ENCODE measurements at places on chromosomes 1 and 21.

GRCh38 chr1:110680036-110680735 is 5.4 kb upstream of the KCNA3 start:
- DNase-seq: no peak

- peak; percentile 80 for DNase-seq
Measured at GRCh38 chr1:84379138-84379916, 19.0 kb upstream of the DNASE2B start.

- DNase-seq: no peak
Measured at GRCh38 chr1:221753828-221754188, 11.9 kb upstream of the DUSP10 start.

GRCh38 chr1:100896481-100896982 is 642 bp downstream of the SLC30A7 start:
- DNase-seq: peak; percentile 64

GRCh38 chr1:25520446-25521061 is 22.9 kb upstream of the LDLRAP1 start:
- DNase-seq: peak; percentile 67

DNA sequence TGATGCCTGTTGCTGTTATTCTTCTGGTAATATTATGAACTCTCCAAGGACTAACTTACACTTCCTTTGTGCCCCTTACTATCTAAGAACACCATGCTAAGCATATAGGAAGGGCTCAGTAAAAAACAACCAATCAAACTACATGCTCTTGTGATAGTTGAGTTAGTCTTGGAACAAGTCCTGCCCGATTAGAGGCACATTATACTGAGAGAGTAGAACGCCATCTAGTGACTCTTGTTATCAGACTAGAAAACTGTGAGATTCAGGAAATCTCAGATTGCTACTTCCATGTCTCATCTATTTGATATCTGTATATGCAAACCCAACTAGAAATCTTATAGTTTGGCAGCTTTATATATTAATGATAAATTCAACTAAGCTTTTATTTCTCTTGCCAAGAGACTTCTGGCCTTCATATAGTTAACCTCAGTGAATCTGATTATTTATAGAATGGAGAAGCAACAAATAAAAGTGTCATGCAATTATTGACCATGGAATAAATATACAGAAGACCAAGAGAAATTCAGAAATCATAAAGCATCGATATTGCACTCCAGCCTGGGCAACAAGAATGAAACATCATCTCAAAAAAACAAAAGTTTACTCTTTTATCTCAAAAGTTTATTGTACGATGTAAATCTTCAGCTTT is 7.8 kb upstream of the SRRM1 start:
- peak; percentile 77 for DNase-seq

DNA sequence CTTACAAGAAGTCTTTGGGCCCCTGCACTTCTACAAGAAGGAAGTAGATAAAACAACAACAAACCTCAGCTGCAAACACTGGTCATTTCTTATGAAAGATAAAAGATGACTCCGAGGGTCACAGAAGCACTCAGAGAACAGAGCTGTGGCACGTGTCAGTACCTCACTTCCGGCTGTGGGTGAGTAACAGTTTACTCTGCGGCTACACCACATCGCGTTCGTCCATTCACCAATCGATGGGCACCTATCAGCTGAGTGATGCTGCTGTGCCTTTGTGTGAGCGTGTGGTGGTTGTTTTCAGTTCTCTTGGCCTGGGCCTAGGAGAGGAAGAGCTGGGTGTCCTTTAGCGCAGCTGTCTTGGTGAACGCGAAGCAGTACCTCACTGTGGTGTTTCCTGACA is 49.9 kb downstream of the COL6A1 start:
- DNase-seq: no peak

GRCh38 chr21:41201385-41201784 is 33.4 kb downstream of the BACE2 start:
- DNase-seq: no peak

- peak; percentile 97 for DNase-seq
Measured at GRCh38 chr1:59565611-59566410, 248.9 kb upstream of the HOOK1 start.

GRCh38 chr1:150080784-150081183 is 13.2 kb downstream of the VPS45 start:
- no peak for DNase-seq

GRCh38 chr1:85984636-85985035 is 171.9 kb downstream of the COL24A1 start:
- no peak for DNase-seq

All from EH (cell line).